ENCODE measurements at places on chromosomes 16 and 17.

DNA sequence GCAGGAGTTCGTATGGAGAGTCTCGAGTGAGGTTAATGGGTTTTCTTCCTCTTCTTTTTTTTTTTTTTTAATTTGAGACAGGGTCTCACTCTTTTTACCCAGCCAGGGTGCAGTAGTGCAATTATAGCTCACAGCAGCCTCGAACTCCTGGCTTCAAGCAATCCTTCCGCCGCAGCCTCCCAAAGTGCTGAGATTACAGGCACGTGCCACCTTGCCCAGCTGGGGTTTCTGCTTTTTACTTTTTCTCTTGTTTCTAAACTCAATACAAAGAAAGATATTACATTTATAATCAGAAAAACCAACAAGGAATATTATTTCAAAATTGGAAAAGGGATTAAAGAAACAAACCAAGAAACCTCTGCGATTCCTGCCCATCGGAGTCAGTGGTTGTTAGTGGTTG lies 175.9 kb downstream of the SEC14L1 start:
- no peak for DNase-seq

- no peak for DNase-seq
Observed at GRCh38 chr16:28534542-28535373, 4.0 kb downstream of the NUPR1 start.

DNA sequence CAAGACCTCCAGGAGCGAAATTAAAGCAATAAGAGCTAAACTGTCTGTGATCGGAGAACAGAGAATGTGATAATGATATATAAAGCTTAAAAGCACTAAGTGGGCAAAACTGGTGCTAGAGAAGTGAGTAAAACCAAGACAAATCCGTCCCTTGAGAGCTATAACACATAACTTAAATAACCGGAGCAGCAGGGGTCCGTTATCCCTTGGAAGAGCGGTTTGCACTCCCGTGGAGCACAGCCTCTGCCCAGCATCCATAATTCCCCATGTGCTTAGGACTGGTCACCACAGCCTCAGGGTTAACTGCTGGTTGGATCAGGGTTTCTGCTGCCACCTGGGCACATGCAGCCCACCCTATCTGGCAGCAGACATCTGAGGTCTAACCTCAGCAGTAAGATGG lies 489.0 kb downstream of the NPIPA7 start:
- no peak for DNase-seq

GRCh38 chr17:83174362-83175118 lies 95.1 kb downstream of the METRNL start:
- no peak for DNase-seq

DNA sequence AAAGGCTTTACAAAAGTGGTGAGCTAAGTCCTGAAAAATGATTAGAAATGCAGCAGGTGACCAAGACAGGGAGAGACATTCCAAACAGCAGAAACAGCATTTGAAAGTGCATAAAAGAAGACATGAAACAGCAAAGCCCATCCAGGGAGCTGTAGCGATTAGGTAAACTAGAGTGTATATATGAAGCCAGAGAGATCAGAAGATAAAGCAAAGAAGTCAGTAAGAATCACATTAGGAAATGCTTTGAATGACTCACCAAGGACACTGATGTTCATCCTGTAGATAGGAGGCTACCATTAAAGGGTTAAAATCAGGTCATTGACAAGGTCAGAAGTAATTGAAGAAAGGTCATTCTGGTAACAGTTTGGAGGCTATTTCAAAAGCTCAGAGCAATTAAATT lies 27.6 kb upstream of the VAT1L start:
- DNase-seq = no peak

GRCh38 chr17:45719335-45720071 lies 64.6 kb upstream of the CRHR1 start:
- no peak for DNase-seq

DNA sequence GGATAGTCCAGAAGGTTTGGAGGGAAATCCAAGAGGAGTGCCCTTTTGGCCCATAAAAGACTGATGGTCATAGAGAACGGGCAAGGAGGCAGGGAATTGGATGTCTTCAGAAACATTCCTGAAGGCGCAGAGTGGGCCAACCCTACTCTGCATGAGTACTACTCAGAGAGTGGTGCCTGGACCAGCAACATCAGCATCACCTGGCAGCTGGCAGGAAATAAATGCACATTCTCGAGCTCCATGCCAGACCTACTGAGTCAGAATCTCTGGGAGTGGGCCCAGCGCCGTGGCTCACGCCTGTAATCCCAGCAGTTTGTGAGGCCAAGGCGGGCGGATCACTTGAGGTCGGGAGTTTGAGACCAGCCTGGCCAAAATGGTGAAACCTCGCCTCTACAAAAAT lies 27.1 kb upstream of the SLC39A11 start:
- no peak for DNase-seq

DNA sequence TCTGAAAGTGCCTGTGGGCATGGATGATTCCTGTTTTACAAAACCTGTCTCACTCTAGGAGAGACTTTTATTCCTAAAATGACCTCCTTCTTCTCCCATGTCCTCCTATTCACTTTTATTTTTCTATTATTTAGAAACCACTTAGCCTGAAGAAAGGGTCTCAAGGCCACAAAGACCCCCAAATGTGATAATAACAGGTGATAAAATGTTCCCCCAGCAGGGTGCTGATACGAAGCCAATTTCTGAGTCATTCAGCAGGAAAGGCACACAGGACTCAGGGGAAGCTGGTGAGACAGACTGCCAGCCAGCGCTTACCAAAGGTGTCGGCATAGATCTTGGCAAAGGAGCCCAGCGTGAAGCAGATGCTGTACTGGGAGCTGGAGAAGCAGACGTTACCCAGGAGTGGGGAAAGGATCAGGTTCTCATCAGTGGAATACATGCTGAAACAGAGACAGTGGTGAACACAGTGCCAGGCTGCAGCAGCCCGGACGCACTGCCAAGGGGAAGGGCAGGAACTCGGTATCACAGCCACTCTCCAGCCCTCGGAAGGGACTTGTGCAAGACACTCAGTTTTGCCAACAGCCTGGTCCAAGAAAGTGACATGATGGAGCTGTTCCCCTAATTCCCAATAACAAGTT lies 24.6 kb downstream of the HIGD1B start:
- DNase-seq = no peak

- no peak for DNase-seq
Observed at GRCh38 chr16:30923554-30924075, at the start of gene FBXL19. TSS of gene FBXL19 (plus strand) at chr16:30923572. CDS start at chr16:30925755, 2,183 bp downstream.

- peak; percentile 26 for DNase-seq
Observed at GRCh38 chr16:4263504-4264436, 9.1 kb downstream of the TFAP4 start.

DNA sequence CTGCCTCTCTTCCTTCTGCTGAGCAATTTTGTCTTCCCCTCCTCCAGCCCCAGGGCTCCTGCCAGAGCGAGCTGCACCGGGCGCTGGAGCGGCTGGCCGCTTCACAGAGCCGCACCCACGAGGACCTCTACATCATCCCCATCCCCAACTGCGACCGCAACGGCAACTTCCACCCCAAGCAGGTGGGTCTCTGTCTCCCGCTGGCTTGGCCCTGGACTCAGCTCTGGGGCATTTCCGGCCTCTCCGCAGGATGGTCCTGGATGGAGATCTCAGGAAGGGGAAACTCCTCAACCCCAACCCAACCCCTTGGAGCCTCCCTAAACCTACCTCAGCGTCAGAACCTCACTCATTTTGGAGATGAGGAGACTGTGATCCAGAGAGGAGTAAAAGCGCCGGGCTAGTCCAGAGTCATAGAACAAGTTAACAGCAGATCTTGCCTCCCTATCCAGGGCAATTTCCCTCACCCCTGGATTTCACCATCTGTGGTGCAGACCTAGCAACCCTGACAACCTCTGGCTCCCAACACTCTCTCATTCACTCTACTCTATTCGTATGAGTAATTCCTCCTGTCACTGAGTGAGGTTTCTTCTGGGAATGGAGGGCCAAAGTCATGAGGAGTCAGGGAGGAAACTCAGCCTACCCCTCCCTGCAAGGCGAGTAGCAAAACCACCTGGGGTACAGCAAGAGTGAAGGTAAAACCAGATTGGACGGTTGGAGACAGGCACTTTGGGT lies 10.8 kb downstream of the IGFBP4 start:
- no peak for DNase-seq

DNA sequence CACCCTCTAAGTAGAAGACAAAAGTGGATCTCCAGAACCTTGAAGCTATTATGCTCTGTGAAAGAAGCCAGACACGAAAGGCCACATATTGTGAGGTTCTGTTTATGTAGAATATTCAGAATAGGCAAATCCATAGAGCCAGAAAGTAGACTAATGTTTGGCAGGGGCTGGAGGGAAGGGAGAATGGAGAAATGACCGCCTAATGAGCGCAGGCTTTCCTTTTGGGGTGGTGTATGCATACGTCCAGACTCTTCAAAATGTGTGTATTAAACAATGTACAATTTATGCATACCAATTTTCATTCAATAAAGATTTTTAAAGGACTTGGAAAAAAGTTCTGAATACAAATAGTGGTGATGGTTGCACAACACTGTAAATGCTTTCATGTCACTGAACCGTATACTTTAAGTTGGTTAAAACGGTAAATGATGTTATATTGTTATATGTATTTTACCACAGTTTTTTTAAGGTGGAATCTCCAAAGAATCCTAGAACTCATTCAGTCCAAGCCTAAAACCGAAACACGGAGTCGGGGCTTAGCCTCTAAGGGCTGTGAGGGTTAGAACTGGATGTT lies 397.4 kb downstream of the SOX9 start:
- DNase-seq = no peak

DNA sequence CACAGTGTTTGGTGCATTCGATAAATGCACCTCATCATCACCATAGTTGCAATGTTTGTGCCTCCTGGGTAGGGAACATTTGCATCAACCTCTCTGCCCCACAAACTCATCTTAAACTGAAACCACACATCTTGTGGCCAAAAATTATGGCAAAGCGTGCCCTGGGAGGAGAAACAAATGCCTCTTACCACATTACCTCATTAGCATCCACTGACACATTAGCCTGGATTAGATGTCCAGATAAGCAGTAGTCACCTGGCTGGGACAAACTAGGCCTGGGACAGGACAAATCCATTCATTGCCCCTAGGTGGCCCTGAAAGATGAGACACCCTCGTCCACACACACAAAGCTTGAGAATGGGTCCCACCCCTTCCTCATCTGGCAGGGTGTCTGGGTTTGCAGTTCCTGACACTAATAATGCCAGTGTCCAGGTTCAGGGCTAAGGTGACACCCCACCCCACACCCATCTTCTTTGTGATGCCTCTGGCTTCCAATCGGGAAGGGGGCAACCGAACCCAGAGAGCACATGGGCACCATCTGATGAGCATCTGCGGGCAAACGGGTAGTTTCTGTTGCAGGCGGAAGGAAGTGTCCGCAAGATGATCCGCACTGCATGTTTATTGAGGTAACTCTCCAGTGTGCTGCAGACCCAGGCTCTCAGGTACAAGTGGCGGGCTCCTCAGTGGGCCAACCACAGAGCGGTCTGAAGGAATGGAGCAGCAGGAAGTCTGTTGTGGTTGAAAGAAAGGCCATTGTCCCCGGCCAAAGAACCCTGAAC lies 8.6 kb downstream of the XYLT1 start:
- DNase-seq = no peak

GRCh38 chr17:2184993-2185931 lies 118.3 kb downstream of the SMG6 start:
- no peak for DNase-seq

- DNase-seq = no peak
Observed at GRCh38 chr17:47877368-47878034, 18.5 kb upstream of the SP2 start.

DNA sequence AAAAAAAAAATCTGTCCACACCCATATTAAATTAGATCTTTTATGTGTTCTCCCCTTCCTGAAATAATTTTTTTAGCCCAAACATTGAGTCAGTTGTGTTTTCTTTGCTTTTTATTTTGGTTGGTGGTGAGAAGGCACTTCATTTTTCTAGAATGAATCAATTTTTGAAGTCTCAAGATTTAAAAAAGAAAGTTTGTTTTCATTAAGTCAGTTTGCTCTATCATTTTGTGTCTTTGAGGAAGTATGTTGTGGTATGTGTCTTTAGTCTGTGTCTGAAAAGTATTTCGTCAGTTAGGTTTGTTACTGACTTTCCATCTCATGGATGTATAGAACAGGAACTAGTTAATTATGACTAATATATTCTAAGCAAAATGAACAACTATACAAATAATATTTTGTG lies 3.8 kb downstream of the IGF2BP1 start:
- DNase-seq = no peak

DNA sequence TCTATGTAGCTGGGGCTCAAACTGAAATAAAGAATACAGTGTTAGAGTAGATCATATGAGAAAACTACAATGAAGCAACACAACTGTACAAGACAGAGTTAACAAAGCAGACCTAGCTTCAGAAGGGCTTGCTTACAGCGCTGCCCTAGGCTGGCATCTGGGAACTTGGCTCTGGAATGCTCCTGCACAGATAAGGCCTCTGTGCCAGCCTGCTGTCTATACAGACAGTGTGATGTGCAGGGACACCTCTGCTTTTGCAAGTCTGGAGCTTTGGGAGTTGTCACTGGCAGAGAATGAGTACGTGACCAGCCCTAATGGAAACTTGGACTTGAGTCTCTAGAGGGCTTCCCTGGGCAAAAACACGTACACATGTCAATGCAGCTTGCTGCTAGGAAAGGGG lies 32.1 kb upstream of the SLC38A8 start:
- no peak for DNase-seq

- no peak for DNase-seq
Observed at GRCh38 chr17:38602453-38602852, 3.3 kb downstream of the SRCIN1 start.

- DNase-seq = no peak
Observed at GRCh38 chr16:63447121-63447520, 1410.9 kb upstream of the CDH8 start.

- no peak for DNase-seq
Observed at GRCh38 chr16:88062341-88063210, 111.3 kb downstream of the BANP start.

- peak; percentile 100 for DNase-seq
Observed at GRCh38 chr17:32444301-32445073, at the start of gene PSMD11. TSS of gene PSMD11 (plus strand) at chr17:32444510. CDS start at chr17:32444524, 14 bp downstream.

- DNase-seq = no peak
Observed at GRCh38 chr17:55706808-55707773, 15.6 kb downstream of the TMEM100 start.

- DNase-seq = no peak
Observed at GRCh38 chr17:2777242-2777867, 18.9 kb upstream of the RAP1GAP2 start.

DNA sequence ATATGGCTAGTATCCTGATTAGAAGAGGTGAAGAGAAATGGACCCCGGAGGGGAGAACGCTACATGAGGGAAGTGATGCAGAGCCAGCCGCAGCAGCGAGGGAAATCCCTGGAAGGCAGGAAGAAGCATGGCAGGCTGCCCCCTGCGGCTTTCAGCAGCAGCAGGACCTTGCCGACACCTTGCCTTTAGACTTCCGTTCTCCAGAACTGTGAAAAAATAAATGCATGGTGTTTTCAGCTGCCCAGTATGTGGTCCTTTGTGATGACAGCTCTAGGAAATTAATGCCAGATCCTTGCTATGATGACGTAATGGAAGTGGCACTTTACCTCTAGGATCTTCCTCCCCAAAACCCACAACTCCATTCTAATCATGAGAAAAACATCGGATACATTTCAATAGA lies 9.7 kb upstream of the ZFP1 start:
- peak; percentile 13 for DNase-seq
